Fibroblast of skin of right biceps (primary cell): ENCODE measurements at places on chromosomes 7 and 10.
A peak's percentile ranks its signal among the peaks of the same experiment; 100 is the strongest.

- no peak for DNase-seq
Measured at GRCh38 chr10:97762056-97762455, 9.7 kb downstream of the SFRP5 start.

GRCh38 chr10:78567680-78568455, 500.9 kb upstream of the ZMIZ1 start:
- no peak for DNase-seq

DNA sequence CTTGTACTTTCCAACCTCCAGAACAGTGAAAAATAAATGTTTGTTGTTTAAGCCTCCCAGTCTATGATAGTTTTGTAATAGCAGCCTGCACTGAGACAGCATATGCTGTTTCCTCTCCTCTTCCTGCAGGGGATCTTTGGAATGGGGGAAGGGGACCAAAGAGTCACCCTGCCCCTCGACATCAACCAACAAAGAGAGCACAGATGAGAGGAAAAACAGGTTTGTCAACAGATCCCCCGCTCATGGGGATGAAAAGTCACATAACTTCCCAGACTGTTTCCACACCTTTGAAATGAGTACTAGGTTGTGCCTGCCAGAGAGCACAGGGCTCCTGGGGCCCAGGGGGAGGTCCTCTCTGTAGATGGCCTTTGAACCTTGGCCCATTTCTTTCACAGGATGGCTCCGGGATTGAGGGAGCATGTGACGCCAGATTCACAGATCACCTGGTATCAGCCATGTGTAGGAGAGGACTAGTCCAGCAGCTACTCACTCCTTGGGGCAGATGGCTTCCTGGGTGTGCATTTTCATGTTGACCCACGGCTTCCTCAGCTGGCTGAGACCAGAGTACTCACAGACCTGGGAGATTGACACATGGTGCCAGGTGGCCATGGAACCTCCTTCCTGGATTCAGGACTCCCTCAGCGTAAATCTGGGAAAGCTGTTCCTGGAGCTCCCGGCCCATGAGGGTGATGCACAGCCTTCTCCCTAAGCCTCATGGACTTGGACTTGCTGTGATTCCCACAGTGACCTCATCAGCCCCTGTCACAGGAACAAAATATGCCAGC, 125.6 kb downstream of the CXCL12 start:
- DNase-seq, result no peak

DNA sequence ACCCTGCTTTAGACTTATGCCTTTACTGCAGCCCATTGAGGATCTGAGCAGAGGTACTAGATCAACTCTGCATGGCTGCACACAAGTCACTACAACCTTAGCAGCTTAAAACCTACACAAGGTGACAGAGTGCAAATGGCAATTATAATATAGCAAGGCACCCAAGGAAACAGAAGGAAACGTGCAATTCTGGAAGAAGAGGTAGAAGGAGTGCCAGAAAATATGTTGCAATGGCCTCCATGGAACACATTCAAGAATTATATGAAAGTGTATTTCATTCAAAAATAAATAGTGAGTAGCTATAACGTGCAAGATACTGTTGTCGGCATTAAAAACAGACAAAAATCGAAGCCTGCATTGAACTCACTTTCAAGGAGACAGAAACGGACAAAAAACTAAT, 2.9 kb upstream of the AKR1C8 start:
- DNase-seq, result no peak

DNA sequence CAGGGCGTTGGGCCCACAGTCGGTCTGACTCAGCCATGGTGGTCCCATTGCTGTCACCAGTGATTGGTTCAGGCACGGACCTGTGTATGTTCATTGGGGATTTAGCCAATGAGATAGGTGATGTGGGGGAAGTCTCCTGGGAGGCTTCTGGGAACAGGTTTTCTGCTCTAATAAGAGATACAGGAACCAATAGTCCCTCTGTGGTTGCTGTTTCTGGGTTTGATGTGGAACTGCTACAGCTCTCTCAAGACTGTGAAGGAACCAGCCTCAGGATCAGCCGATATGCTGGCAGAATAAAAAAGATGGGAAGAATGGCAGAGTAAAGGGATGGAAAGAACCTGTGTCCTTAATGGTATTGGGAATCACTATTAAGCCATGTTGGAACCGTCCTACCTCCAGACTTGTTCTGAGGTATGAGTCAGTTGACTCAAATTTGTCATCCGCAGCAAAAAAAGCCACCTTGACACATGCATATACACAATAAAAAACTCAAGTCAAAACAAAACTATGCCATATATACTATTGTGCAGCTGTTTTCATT, 70.6 kb downstream of the MCMBP start:
- DNase-seq, result peak; percentile 30

GRCh38 chr10:72274213-72274729, 547 bp downstream of the DDIT4 start:
- DNase-seq, result no peak

- DNase-seq, result peak; percentile 72
Measured at GRCh38 chr10:17115683-17116082, 13.9 kb downstream of the CUBN start.

GRCh38 chr7:105814481-105814880, 61.9 kb downstream of the ATXN7L1 start:
- DNase-seq, result no peak

- DNase-seq, result peak; percentile 72
Measured at GRCh38 chr10:103680869-103681236, 174.5 kb downstream of the SH3PXD2A start.

DNA sequence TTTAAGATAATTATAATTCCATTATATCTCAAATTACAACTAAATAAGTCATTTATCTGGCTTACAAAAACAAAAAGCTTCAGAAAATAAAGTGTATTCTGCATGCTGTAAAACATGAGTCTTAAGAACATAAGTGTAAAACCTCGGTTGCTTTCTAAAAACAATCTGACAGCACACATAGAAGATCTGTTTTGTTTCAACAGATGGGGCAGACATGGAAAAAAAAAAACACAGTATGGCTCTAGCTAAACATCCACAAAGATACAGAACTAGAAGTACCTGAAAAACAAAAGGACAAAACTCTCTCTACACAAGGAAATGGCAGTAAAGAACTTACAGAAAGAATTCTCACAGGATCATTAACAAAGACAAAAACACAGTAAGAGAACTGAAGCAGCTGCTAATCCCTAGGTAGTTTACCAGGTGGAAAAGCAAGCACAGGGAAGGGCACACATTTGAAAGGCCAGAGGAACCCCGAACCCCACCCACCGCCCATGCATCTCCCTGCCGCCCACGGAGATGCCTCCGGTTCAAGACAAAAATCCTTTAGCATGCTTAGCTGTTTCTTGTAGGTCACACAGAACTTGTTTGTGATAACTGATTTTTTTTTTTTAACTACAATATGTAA, 42.5 kb downstream of the DLD start:
- DNase-seq, result no peak
